ENCODE measurements at places on chromosomes 6 and 20.

- DNase-seq = no peak
These were observed 47.2 kb downstream of the LAMA4 start for GRCh38 chr6:112207131-112207530.

DNA sequence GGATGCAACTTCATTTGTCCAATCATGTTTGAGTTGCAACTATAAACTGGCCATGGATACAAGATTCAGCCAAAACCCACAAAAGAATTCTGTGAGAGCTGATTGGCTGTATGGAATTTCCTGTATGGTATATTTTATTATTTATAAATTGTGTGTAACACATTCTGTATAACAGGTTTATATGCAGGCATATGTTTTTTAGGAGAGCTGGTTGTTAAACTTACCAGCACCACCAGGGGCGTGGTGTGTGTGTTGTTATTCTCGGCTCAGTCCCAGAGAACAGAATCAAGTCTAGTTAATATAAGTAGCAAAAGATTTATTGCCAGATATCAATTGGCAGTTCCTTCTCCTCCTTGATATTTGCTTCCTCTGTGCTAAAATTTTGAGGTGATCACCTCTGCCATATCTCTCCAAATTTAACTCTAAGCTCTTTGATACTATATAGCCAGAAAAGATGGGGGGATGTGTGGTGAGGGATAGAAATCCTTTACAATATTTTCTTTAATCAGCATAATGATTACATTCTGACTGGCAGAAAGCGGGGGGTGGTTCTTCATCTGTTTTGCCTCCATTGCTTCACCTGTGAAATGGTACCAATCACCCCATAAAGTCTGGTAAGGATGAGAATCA, 22.9 kb downstream of the CNBD2 start:
- DNase-seq = peak; percentile 64

- no peak for DNase-seq
These were observed 37.5 kb upstream of the PDE7B start for GRCh38 chr6:135814043-135814442.

DNA sequence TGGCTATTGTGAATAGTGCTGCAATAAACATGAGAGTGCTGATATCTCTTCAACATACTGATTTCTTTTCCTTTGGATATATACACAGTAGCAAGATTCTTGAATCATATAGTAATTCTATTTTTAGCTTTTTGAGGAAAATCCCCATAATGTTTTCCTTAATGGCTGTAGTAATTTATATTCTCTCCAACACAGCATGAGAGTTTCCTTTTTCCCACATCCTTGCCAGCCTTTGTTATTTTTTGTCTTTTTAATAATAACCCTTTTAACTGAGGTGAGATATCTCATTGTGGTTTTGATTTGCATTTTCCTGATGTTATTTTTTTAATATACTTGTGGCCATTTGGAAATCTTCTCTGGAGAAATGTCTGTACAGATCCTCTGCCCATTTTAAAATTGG, 132.6 kb downstream of the PRL start:
- DNase-seq = no peak

GRCh38 chr6:34248198-34248726, 544 bp downstream of the SMIM29 start:
- DNase-seq = peak; percentile 43

DNA sequence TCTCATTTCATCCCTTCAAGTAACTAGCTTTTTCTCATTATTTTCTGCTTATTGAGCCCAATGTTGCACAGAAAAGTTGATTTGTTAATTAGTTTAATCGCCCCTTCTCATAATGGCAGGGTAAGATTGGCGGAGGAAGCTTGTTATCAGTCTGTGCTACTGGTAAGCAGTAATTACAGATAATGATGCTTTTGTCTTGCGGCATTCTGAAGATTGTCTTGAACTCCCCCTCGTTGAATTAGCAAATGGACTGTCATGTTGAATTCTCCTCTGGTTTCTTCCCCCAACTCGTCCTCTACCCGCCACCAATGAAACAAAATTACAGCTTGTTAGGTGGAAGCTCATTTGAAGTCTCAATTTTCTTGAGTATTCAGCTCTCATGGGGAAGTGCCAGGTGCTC, 39.4 kb downstream of the PRDM13 start:
- DNase-seq = no peak
